Cardiac atrium fibroblast (primary cell): ENCODE measurements at places on chromosomes 12 and 14. TPM values are rescaled to one million over a fixed set of nuclear protein-coding genes. Genes with fewer than 3 reads are reported as not detected.

CCDC197 gene
- not detected in 2 replicates for total RNA-seq

GLIPR1L1 gene
- total RNA-seq, result not detected in 2 replicates

SPTB gene
- not detected in 2 replicates for total RNA-seq

CD69 gene
- not detected in 2 replicates for total RNA-seq

SSPN gene
- total RNA-seq, result 0.97 and 2.9 TPM in 2 replicates

CACNA2D4 gene
- total RNA-seq, result not detected in 2 replicates

CFAP54 gene
- 1.1 and 2.9 TPM in 2 replicates for total RNA-seq

ASCL1 gene
- total RNA-seq, result not detected in 2 replicates

PIANP gene
- total RNA-seq, result not detected in 2 replicates

PPP2R5E gene
- total RNA-seq, result 18.2 and 21.4 TPM in 2 replicates

SETD1B gene
- 3.1 and 4.7 TPM in 2 replicates for total RNA-seq

RASSF9 gene
- 0.90 and 1.6 TPM in 2 replicates for total RNA-seq

GAS2L3 gene
- 4.2 and 5.2 TPM in 2 replicates for total RNA-seq

GZMB gene
- not detected in 2 replicates for total RNA-seq

TMEM229B gene
- 3.6 TPM in 1 of 2 replicates, not detected in the other for total RNA-seq

NAV3 gene
- total RNA-seq, result 28.7 and 29.2 TPM in 2 replicates

KRT77 gene
- not detected in 2 replicates for total RNA-seq

C12orf60 gene
- 0.49 and 0.54 TPM in 2 replicates for total RNA-seq

RDH5 gene
- total RNA-seq, result 7.2 and 10.0 TPM in 2 replicates

GRIP1 gene
- total RNA-seq, result not detected in 2 replicates

ANKRD33 gene
- total RNA-seq, result not detected in 2 replicates

TPPP2 gene
- not detected in 2 replicates for total RNA-seq
